Stimulated activated CD4-positive, alpha-beta T cell treated with anti-CD3 and anti-CD28 coated beads, Interleukin-15, amount 100 ng/mL, for 48 hours (primary cell): ENCODE measurements at places on chromosomes 3 and 15.
A peak's percentile ranks its signal among the peaks of the same experiment; 100 is the strongest.

- no peak for DNase-seq
These were observed 157.7 kb upstream of the CADPS start for GRCh38 chr3:63032881-63033280.

DNA sequence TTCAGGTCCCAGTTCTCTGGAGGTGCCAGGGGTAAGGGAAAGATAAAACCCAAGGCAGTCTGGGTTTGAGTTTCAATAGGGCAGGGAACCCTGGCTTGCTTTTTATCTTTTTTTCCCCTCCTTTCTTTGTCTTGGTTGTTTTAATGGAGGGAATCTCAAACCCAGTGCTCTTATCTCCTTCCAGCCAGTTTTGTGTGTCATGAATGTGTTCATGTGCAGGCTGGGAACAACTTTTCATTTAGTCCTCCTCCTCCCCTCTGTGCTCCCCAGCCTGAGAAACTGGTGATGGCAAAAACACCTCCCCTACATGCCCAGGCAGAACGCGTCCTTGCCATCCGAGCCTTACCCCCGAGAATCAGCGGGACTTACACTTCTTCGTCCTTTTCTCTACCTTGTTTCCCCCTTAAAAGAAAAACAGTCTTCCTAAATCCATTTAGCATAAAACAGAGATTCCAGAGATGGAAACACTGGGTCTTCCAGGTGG, 10.9 kb downstream of the SEMA3G start:
- no peak for DNase-seq

- DNase-seq: no peak
These were observed 242.6 kb downstream of the PTPRG start for GRCh38 chr3:61803983-61804382.

GRCh38 chr15:40594429-40594836, 384 bp downstream of the KNL1 start:
- peak; percentile 30 for DNase-seq
